Progenitor cell of endocrine pancreas (in vitro differentiated cells): ENCODE measurements at places on chromosomes 11 and 22.
A peak's percentile ranks its signal among the peaks of the same experiment; 100 is the strongest.

DNA sequence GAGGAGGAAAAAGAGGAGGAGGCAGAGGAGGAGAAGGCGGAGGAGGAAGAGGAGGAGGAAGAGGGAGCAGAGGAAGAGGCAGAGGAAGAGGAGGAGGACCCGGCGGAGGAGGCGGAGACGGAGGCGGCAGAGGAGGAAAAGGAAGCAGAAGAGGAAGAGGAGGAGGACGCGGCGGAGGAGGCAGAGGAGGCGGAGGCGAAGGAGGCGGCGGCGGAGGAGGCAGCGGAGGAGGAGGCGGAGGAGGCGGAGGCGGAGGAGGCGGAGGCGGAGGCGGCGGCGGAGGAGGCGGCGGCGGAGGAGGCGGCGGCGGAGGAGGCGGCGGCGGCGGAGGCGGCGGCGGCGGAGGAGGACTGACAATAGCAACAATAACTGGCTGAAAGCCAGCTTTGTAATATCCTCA, 616.6 kb downstream of the TBC1D22A start:
- DNase-seq: no peak
- no peak overlapping the region for H3K4me3 ChIP-seq
- no peaks in the 10 kb centered on the region for H3K27me3 ChIP-seq
- no peak overlapping the region for H3K27ac ChIP-seq

DNA sequence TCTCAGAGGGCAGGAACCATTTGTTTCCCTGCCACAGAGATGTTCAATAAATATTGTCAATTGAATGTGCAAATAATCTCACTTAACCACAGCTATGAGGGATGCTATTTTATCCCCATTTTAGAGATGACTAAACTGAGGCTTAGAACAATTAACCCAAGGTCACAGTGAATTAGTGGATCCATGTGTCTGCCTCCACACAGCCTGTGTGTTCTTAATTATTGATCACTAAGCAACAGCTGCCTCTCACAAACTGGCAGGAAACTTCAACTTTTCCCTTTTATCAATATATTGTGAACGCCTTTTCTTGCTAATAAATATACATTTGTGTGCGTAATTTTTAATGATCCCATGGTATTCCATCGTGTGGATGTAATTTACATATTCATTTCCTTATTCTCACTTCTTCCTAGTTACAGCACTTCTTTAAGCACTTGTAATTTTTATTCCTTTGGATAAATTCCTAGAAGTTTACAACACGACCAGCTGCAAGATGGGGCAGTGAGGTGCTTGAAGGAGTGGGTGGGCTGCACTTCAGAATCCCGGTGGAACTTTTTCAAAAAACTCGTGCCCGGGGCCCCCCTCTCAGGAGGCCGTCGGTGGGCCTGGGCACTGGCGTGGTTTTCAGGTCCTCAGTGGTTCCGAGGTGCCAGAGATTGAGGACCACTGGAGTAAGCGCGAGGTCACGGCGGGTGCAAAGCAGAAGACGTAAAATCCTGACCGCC, 915 bp upstream of the SREBF2 start:
- peak overlapping the region; percentile 98 for H3K27ac ChIP-seq
- peak overlapping the region; percentile 85 for H3K4me3 ChIP-seq
- peaks cover 24% of the 10 kb centered on the region for H3K4me1 ChIP-seq
- peaks cover 12% of the 10 kb centered on the region for H3K36me3 ChIP-seq
- DNase-seq: no peak

GRCh38 chr11:8097062-8097461, 16.1 kb downstream of the TUB start:
- H3K27ac ChIP-seq: no peak overlapping the region
- H3K27me3 ChIP-seq: no peaks in the 10 kb centered on the region
- peaks cover 6% of the 10 kb centered on the region for H3K36me3 ChIP-seq
- H3K4me1 ChIP-seq: no peaks in the 10 kb centered on the region
- no peak overlapping the region for H3K4me3 ChIP-seq
- DNase-seq: no peak

GRCh38 chr11:67262731-67263675, 3.3 kb upstream of the GRK2 start:
- peaks cover under 1% of the 10 kb centered on the region for H3K36me3 ChIP-seq
- peaks cover 28% of the 10 kb centered on the region for H3K27me3 ChIP-seq
- peak overlapping the region; percentile 43 for H3K4me3 ChIP-seq
- peak; percentile 67 for DNase-seq
- peaks cover 18% of the 10 kb centered on the region for H3K4me1 ChIP-seq
- peak overlapping the region; percentile 84 for H3K27ac ChIP-seq

GRCh38 chr11:64924910-64925284, 408 bp downstream of the PPP2R5B start:
- peaks cover 6% of the 10 kb centered on the region for H3K4me1 ChIP-seq
- peak overlapping the region; percentile 87 for H3K4me3 ChIP-seq
- peaks cover 3% of the 10 kb centered on the region for H3K27me3 ChIP-seq
- peak overlapping the region; percentile 67 for H3K27ac ChIP-seq
- DNase-seq: no peak

- H3K27me3 ChIP-seq: peaks cover 56% of the 10 kb centered on the region
- H3K4me1 ChIP-seq: no peaks in the 10 kb centered on the region
- H3K4me3 ChIP-seq: no peak overlapping the region
- no peak overlapping the region for H3K27ac ChIP-seq
- H3K36me3 ChIP-seq: no peaks in the 10 kb centered on the region
- no peak for DNase-seq
These were observed 65.2 kb downstream of the PDE2A start for GRCh38 chr11:72609045-72609444.

- H3K27me3 ChIP-seq: no peaks in the 10 kb centered on the region
- DNase-seq: no peak
- no peaks in the 10 kb centered on the region for H3K36me3 ChIP-seq
- H3K4me1 ChIP-seq: no peaks in the 10 kb centered on the region
- no peak overlapping the region for H3K4me3 ChIP-seq
These were observed 111.0 kb upstream of the ARHGAP42 start for GRCh38 chr11:100575860-100576717.

DNA sequence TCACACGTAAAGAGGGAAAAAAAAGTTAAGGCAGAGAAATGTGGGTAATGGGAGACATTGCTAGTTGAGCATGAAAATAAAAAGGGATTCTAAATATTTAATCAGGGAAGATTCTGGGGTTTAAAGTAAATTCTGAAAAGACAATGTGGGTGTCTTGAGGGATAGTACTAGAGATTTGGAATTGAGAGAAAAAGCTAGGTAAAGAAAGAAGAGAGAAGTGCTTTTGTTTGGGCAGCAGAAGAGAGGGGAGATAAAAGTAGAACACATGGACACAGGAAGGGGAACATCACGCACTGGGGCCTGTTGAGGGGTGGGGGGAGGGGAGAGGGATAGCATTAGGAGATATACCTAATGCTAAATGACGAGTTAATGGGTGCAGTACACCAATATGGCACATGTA, 3.5 kb upstream of the YPEL4 start:
- peaks cover 39% of the 10 kb centered on the region for H3K4me1 ChIP-seq
- DNase-seq: no peak
- peaks cover 3% of the 10 kb centered on the region for H3K27me3 ChIP-seq
- H3K4me3 ChIP-seq: no peak overlapping the region

DNA sequence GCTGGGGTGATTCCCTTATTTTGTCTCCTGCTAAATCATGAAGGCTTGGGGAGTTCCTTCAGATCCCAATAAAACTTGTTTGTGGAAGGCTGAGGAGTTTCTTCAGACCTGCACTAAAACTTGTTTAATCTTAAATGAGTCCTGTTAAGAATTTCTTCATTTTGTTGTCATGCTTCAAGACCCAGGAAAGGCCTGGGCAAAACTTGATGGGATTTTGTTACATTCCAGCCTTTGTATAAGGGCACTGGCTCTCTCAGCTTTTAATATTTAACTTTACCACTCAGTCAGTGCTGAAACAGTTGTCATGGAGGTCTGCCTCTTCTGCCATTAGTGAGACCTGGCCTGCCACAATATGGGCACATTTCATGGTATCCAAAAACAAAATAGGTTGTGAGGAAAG, 699.0 kb downstream of the ETS1 start:
- no peak overlapping the region for H3K27ac ChIP-seq
- peaks cover 1% of the 10 kb centered on the region for H3K36me3 ChIP-seq
- peaks cover 6% of the 10 kb centered on the region for H3K4me1 ChIP-seq
- DNase-seq: no peak
- H3K4me3 ChIP-seq: no peak overlapping the region
- H3K27me3 ChIP-seq: no peaks in the 10 kb centered on the region

DNA sequence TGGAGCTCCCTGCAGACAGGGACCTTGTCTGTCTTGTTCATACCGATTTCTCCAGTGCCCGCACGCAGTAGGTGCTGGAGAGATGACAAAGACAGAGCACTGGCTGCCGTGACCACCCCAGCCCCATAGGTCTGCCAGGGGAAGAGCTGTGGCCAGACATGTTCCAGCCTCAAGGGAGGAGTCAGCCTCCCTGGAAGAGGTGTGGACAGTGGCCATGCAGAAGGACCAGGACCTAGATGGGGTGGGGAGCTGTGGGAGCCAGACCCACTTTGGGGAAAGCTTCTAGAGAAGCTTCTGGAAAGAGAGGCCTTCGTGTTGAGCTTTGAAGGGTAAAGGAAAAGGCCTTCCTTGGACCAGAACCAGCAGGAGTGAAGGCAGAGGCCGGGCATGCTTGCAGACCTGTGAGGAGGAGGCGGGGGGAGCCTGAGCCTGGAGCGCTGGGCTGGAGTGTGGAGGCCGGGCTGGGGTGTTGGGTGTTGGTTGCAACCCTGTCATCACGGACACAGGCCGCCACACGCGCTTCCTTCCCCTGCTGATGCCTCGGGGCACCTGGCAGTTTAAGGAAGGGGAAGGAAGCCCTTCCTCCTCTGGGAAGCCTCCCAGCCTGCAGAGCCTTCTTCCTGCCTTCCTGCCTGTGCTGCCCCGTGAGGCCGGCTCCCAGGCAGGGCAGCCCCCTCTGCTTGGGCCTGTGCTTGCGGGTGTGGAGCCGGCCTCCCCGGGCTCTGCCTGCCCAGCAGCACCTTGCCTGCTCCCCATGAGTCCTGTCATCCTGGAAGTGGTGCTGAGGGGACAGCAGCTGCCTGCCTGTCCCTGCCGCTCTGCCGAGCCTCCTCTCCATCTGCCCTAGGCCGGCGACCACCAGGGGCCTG, 12.3 kb downstream of the RELT start:
- no peak overlapping the region for H3K4me3 ChIP-seq
- DNase-seq: no peak
- no peak overlapping the region for H3K27ac ChIP-seq
- H3K36me3 ChIP-seq: no peaks in the 10 kb centered on the region

DNA sequence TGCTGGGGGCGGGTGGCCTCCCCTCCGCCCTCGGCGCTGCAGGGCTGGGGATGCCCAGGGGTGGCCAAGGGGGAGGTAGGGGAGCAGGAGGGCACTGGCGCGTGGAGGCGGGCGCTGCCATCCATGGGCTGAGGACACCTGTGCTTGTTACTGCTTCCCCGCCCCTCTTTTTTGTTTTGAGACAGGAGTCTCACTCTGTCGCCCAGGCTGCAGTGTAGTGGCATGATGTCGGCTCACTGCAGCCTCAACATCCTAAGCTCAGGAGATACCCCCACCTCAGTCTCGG, 683 bp upstream of the FADS3 start:
- H3K27me3 ChIP-seq: peaks cover 7% of the 10 kb centered on the region
- H3K4me3 ChIP-seq: peak overlapping the region; percentile 70
- peaks cover 2% of the 10 kb centered on the region for H3K4me1 ChIP-seq

DNA sequence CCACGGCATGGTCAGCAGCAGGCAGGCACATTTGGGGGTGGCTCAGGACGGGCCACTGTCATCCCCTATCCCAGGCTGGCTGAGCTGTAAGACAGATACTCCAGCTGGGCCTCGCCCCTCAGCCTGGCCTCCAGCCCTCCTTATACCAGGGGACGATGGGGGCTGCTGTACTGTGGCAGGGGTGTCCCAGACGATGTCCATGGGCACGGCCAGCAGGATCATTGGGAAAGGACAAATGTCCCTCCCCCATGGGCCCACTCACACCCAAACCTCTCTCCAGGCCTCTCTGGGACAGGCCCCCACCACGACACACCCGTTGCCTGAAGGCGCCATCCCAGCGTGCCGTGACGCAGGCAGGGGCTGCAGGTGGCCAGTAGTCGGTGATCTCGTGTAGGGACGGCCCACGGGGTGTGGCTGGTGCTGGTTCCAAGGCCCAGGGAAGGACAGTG, 1.5 kb upstream of the IL17REL start:
- H3K27ac ChIP-seq: no peak overlapping the region
- DNase-seq: no peak
- H3K36me3 ChIP-seq: no peaks in the 10 kb centered on the region
- H3K4me3 ChIP-seq: no peak overlapping the region
- H3K27me3 ChIP-seq: peaks cover 28% of the 10 kb centered on the region

- H3K27ac ChIP-seq: no peak overlapping the region
- H3K4me1 ChIP-seq: peaks cover 13% of the 10 kb centered on the region
- H3K36me3 ChIP-seq: no peaks in the 10 kb centered on the region
- peaks cover 6% of the 10 kb centered on the region for H3K27me3 ChIP-seq
- DNase-seq: no peak
These were observed 53.1 kb downstream of the FBXO7 start for GRCh38 chr22:32527756-32528155.

GRCh38 chr11:36057379-36058042, 113.6 kb downstream of the LDLRAD3 start:
- H3K36me3 ChIP-seq: peaks cover 5% of the 10 kb centered on the region
- no peak overlapping the region for H3K4me3 ChIP-seq

DNA sequence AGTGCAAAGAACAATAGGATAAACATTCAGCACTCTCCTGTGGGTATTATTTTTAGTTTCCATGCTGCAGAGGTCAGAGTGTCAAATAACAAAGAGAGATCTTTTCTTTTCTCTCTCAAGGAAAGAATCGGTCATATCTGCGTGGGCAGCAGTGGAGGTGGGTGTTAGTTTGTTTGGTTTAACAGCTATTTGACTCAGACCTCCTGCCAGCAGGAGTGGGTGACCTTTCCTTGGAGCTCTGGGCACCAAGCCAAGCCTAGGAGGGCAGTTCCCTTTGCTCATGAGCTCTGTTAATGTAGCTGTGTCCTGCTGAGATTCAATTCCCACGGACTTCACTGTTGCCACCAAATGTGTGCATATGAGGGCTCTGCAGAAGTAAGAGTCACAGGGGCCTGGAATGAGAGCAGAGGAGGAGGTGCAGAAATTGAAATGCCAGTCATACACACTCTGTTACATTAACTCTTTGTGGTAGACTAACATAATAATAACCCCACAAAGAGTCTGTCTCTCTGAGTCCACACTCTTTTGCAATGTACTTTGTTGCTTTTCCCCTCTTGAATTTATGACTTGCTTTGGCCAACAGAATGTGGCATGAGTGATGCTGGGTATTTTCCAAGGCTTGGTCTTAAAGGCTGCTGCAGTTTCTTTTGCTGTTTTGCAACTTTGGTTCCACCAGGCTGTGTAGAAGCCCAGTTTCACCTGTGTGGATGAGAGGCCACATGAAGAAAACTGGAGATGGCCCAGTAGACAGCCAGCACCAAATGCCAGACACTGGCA, 76.0 kb upstream of the GRK3 start:
- no peaks in the 10 kb centered on the region for H3K27me3 ChIP-seq
- no peaks in the 10 kb centered on the region for H3K4me1 ChIP-seq
- H3K4me3 ChIP-seq: no peak overlapping the region
- no peak overlapping the region for H3K27ac ChIP-seq
- no peak for DNase-seq

GRCh38 chr11:91742155-91742554, 482.5 kb upstream of the FAT3 start:
- no peaks in the 10 kb centered on the region for H3K4me1 ChIP-seq
- no peaks in the 10 kb centered on the region for H3K27me3 ChIP-seq
- DNase-seq: no peak
- H3K27ac ChIP-seq: no peak overlapping the region

- no peaks in the 10 kb centered on the region for H3K27me3 ChIP-seq
- no peaks in the 10 kb centered on the region for H3K36me3 ChIP-seq
- no peak overlapping the region for H3K4me3 ChIP-seq
- no peak overlapping the region for H3K27ac ChIP-seq
These were observed 88.9 kb downstream of the RASSF10 start for GRCh38 chr11:13098063-13098462.
